Smooth muscle cell of the brain vasculature (primary cell): ENCODE measurements at places on chromosomes 5 and 9.

DNA sequence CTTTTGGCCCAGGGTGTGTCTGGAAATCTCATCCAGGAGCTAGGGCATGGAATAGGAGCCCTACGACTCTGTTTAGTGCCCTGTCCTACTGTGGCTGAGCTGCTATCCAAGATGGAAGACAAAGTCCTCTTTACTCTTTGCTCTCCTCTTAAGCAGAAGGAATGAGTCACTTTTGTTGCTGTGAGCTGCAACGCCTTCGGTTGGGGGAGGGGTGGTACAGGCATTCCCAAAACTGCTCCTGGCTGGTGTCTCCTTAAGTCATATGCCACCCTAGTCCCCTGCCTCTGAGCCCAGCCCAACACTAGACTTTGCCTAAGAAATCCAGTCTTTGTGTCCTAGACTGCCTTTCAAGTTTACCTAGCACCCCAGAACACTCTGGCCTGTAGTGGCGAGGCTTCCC lies 99.9 kb downstream of the PRR16 start:
- DNase-seq, result no peak

GRCh38 chr5:55356896-55357295 lies 49.1 kb downstream of the MTREX start:
- DNase-seq, result no peak

GRCh38 chr5:51380603-51381207 lies 2.5 kb upstream of the ISL1 start:
- no peak for DNase-seq

DNA sequence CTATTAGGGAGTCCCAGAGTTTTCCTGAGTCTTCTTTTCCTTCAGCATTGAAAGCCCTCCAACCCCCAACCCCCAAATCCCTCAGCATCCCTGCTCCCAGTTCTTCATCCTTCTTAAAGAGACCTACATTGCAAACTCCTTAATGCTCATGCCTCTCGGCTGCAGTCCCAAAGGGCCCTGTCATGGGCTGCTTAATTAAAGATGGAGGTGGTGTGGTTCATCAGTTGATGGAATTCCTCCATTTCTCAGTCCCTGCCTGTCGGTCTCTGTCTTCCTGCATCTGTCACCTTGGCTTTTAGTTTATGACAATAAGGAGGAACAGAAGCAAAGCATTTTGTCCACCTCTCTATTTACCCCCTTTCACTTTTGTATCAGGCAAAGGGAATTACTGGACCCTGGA lies 2.0 kb downstream of the FOXI1 start:
- no peak for DNase-seq

GRCh38 chr5:126443374-126443851 lies 20.2 kb downstream of the GRAMD2B start:
- DNase-seq, result peak; percentile 54

DNA sequence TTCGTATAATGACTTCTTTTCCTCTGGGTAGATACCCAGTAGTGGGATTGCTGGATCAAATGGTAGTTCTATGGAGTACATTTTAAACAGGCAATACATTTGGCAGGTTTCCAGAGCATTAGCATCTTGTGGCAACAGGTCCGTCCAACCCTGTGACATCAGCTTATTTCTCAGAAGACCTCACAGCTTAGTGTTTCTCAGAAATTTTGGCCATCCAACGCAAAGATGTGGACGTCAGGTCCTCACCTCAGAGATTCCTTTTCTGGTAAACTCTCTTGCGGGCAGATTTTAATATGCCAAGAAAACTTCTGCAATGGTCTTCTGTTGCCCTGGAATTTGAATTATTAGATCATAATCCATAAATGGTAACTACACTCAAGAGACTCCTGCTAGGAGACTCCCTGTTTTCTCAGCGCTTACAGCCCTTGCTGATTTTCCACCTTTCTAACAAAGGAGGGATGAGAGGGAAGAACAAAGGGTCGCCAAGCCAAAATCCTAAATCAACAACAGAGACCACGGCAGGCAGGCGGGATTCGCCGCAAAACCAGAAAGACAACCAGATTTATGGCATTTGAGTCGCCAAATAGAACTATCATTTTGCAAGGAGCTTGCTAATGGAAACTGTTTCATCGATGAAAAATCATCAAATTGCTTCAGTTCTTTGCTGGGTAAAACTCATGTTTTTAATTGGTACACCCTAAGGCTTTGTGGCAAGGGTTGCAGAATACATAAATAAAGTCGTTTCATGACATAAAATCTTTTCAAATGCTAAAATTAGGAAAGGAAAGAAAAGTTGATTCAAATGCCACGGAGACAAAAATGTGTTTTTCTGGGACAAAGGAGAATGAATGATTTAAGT lies 34.1 kb upstream of the PLPP1 start:
- DNase-seq, result no peak

DNA sequence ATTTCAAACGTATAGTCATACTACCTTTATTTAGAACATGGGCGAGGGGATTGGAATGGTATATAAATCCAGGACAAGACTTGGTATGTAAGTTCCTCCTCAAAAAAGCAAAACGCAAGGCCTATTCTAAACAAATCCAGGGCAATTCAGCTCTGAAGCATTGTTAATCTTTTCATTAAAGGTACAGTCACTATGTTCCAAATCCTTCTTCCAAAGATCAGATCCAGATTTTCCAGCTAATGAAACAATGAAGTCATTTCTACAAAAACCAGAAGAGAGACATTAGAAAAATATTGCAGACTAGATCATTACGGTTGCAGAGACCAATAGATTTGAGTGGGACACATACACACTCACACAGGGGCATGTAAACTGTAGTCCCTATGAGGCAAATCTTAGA lies 116.1 kb upstream of the BNC2 start:
- no peak for DNase-seq

DNA sequence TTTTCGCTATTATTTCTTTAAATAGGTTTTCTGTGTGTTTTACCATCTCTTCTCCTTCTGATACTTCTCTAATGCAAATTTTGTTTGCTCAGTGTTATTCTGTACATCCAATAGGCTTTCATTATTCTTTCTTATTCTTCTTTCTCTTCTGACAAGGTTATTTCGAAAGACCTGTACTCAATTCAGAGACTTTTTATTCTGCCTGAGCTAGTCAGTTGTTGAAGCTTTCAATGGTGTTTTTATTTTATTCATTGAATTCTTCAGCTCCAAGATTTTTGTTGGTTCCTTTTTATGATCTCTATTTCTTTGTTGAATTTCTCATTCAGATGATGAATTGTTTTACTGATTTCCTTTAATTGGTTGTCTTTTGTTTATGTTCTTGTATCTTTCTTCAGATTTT lies 706.2 kb downstream of the NR2F1-AS1 start:
- no peak for DNase-seq

DNA sequence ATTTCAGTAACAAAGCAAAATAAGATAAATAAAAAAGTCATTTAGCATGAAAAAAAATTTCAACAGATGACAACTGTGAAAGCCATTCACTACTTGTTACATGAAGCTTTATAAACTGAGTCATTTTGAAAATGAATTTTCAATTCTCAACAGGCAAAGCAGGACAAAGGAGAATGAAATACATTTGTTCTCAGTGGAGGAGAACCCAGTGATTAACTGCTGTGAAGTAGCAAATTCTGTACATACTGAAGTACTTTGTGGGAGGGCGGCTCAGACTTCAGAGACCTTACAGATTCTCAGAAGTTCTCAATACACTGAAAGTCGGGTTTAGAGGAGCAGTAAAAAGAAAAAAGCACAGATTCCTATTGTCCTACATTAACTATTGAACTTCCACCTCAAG lies 21.7 kb downstream of the SKIC3 start:
- DNase-seq, result no peak

DNA sequence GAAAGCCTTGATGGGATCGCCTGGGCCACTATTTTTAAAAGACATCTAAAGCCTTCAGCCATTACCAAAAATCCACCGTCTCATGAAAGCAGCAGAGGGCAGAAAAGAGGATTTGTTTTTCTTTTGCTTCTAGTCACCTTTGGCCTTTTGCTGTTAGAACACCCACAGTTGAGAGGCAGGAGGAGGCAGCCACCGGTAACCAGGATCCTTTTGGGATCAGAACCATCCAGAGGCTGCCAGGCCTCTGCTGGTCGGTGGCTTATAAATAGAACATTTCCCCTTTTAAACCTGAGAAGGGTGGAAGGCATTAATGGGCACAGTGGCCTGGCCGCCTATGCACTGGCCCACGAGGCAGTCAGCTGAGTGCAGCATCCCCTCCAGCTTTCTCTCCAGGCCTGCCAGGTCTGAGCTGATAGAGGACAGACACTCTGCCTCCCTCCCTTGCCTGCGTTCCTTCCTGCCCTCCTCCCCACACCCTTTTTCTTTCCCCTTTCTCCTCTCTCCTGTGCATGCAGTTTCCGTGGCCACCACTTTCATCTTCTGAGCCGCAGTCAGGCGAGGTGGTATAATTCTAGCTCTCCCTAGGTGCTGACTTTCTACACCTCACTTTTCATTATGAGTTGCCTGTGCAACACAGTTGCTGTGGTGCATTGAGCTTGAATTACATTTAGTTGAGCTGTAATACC lies 253.4 kb downstream of the ARHGAP26 start:
- no peak for DNase-seq

GRCh38 chr9:127509955-127510299 lies 58.6 kb downstream of the LRSAM1 start:
- no peak for DNase-seq

GRCh38 chr9:78132701-78133058 lies 101.1 kb upstream of the GNAQ start:
- no peak for DNase-seq

DNA sequence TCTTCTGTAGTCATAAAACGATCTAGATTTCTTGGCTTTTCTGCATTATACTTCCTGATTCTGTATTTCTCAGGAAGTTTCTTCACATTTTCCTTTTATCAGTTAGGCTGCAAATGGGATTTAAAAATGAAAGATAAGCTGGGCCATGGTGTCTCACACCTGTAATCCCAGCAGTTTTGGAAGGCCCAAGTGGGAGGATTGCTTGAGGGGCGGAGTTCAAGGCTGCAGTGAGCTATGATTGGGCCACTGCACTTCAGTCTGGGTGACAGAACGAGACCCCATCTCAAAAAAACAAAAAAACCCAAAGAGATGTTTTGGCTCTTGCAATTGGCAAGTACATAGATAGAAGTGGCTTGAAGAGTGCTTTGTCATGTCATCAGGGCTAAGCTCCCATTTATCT lies 26.2 kb upstream of the APC start:
- no peak for DNase-seq

DNA sequence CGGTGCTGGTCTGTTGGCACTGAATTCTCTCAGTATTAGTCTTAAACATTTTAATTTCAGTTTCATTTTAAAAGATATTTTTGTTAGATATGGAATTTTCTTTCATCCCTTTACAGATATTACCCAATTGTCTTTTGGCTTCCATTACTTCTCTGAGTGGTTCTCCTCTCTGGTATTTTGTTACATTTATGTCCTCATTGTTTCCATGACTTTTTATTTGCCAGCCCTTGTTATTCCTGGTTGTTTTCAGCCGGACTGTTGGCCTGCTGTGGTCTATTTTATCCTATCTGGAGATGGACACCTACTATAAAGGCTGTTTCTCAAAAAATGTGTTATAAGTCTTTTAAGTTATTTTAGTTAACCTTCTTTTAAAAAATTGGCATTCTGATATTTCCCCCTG lies 117.2 kb downstream of the ARHGEF28 start:
- no peak for DNase-seq

GRCh38 chr9:112331674-112331952 lies 1.8 kb downstream of the PTBP3 start:
- DNase-seq, result no peak

- no peak for DNase-seq
Measured at GRCh38 chr9:93054758-93055704, 3.5 kb upstream of the SUSD3 start.

DNA sequence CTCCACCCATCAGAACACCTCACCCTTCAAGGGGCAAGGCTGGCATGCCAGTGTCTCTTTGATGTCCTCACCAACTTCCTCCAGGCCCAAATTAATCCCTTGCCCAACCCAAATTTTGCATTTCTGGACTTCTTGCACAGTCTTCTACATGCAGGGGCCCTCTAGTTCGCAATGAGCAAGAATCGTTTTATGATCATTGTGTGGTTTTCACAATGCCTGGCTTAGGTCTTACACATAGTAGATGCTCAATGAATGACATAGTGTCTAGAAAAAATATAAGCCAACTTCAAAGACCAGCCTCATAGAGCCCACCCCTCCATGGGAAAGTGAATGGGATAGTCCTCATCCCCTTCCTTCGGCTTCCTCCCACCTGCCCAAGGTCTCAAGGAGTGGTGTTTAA lies 9.8 kb upstream of the ESM1 start:
- no peak for DNase-seq

DNA sequence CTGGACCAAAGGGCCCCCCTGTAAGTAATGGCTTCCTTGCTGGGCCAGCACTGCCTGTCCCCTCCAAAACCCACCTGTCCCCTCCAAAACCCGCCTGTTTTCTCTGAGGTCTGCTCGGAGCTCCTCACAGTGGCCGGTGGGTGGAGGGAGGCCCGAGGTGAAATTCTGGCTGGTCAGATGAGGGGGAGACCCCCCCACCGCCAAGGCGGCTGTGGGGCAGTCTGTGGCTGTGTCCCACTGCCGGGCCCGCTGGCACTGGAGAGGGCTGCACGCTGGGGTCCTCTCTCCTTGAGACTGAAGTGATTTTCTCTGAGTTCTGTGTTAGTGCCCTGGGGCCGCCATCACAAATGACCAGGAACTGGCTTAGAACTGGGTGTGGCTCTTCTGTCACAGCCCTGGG lies 83.7 kb upstream of the FCN2 start:
- no peak for DNase-seq

DNA sequence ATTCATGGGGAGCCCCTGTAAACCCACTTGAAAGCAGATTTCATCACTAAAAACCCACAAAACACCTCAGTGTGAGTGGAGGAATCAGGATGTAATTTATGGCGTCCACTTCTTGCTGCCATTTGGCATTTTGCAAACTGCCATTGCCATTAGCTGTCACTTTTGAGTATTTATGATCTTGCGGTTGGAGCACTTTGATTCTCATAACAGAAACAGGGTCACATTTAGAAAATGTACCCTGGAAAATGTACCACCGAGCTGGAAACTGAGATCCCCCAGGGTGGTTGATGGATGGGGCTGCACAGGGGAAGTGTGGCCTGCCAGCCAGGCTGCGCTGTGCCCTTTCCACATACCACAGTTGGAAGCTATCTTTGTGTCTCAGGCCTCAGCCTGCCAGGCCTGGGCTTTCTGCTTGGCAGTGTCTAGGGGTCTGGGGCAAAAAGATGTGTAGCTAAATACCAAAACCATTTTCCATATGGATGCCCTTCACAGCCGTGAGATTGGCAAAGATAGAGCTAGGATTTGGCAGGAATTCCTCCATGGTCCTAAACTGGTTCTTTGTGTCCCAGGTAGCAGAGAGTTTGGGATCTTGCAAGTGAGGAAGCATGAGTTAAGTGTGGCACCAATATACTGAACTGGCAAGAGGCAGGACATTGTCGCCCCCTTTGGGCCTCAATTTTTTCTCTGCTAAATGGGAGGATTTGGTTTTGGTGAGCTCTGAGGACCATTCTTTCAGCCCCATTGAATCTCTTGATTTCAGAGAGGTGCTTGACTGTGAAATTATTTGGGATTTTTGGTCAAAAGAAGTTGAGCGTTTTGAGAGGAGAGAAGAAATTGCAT lies 46.2 kb downstream of the GALNT10 start:
- no peak for DNase-seq
